ENCODE measurements at places on chromosomes 11 and 22. TPM values are rescaled to one million over a fixed set of nuclear protein-coding genes. Genes with fewer than 3 reads are reported as not detected.

DNA sequence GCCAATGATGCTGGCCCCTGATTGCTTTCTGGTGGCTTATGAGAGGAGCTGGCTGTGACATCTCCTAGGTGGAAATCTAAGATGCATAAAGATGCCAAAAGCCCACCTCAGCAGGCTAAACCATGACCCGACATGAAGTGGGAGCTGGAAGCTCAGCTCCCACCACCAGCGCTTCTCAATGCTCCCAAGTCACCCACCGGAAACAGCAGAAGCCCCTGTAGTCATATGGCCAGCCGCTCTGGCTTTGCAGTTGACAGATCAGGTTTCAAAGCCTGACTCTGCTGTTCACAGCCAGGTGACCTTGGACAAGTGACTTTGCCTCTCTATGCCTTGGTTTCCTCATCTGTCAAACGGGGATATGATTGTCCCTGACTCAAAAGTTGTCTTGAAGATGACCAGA lies 29.1 kb upstream of the ANO1 start:
- DNase-seq, result no peak

- DNase-seq, result no peak
Measured at GRCh38 chr11:80843266-80843974, 1402.6 kb upstream of the TENM4 start.

GRCh38 chr11:22460181-22460580 lies 122.0 kb downstream of the SLC17A6 start:
- DNase-seq, result no peak

The MRGPRD gene
- not detected for total RNA-seq

DNA sequence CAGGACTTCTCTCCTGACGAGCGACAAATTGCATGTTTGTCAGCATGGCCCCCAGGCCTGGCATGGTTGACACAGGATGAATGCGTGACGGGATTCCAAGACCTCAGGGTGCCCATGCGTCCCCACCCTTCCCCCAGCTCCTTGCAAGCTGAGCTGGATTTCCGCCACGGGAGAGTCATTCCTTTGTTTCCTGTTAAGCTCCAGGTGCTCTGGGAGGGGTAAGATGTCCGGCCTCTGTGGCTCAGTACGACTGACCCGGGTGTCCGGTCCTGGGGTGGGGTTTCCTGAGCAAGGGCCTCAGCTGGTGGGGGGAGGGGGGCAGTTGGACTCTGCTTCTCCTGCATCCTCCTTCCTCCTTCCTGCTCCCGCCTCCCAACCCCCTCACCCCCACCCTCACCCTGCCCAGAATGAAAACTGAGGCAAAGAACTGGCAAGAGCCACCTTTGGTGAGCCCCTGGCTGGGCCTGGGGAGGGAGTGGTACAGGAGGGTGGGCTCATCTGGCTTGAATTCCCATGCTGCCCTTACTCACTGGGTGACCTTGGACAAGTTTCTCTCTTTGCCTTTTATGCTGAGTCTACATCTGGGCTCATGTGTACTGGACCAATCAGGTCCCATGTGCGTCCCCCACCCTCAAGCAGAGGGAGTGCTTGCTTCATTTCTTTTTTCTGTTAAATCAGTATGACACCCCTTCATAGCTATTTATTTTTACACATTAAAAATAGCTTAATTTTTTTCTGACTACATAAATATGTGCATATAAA lies 2.5 kb downstream of the CDC42EP2 start:
- DNase-seq, result no peak

The MMP7 gene
- not detected for total RNA-seq
